Glomerular endothelial cell (primary cell): ENCODE measurements at places on chromosomes 7 and 10. TPM values are rescaled to one million over a fixed set of nuclear protein-coding genes. Genes with fewer than 3 reads are reported as not detected.

GRCh38 chr7:7321681-7322080 lies 139.3 kb downstream of the C1GALT1 start:
- DNase-seq: no peak

GRCh38 chr10:5945561-5946418 lies 31.6 kb downstream of the IL15RA start:
- DNase-seq: peak; percentile 77

DNA sequence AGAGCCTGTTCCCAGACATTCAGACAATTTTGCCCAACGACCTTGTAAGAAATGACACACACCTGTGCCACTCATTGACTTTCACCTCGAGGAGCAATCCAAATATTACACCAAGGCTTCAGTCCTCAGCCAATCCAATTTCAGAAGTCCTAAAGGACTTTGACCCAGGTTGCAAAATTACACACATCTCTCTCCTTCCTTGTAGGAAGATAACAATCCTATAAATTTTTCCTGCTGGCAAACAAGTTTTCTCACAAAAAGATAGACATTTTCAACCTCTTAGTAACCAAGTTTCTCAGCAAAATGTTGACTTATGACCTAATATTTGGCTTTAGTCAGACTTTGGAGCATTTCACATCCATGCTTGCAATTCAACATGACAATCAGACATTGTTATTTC lies 745.0 kb downstream of the GRID1 start:
- no peak for DNase-seq

- no peak for DNase-seq
Observed at GRCh38 chr10:110144507-110144906, 62.9 kb upstream of the MXI1 start.

DNA sequence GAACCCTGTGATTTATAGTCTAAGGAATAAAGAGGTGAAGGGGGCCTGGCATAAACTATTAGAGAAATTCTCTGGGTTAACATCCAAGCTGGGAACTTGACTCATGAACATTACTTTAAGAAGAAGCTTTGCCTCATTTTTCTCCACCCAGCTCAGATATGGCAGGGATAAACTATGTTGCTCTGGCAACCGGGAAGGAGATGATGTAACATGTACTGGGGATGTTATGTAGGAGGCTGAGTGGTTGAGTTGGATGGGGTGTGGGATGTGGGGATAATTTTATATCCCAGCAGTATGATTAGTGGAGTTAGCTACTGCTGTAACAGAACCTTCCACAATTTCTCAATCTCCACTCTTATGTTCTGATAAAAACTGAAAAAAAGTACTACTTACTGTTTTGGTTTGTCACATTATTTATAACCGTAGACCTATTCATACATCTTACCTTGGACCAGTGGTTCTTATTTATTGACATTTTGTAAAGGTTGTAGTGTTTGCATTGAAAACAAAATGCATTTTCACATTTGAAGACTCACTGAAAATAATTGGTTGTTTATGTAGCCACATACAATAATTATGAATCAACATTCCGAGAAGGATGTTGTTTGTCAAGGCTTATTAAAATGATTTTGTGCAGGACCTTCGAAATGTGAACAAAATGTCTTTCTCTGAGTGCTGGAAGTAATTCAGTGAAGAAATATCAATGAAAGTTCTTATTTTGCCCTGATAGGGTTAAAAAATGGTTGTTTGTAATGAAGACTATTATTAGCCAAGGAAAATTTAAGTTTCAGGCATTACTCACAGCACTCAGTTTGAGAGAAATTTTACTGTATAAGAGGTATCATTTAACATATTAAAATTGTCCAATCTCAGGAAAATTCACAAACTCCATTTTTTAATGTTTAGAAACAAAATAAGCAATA lies 1.3 kb downstream of the OR2F2 start:
- no peak for DNase-seq

DNA sequence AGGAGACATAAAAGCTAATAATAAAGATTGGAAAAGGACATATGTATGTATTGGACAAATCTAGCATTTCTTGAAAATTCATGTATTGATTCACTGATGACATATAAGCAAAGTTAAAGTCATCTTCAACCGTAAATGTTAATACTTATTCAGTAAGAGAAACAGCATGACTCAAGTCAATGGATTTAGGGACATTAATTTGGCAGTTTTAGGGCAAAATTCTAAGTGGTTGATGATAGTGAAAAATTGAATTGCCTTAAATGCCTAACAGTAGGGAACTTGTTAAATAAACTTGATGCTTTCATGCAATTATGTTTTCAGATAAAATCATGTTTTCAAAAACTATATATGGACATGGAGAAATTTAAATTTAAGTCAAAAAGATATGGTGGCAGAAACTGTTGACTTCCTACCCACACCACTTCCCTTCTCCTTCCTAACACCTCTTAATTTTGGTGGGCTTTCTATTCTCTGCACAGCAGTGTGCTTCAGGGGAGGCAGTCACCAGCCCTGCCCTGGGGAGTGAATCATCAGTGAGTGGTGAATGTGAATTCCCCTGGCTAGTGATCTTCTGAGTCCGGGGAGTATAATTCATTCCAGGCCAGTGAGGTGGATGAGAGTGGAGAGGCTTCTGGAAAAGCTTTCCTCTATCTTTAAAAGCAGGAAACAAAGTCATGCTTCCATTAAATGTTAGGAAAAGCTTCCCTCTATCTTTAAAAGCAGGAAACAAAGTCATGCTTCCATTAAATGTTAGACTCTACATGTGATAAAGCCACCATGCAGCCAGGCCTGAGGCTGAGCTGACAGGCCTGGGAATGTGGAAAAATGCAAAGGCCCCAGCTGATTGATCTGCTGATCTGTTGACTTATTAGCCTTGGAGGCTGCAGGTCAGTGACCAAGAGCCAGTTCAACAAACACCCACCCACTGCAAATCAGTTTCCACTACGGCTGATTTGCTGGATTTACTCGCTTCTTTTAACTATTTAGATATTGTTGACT lies 25.2 kb upstream of the ITGB1 start:
- no peak for DNase-seq

DNA sequence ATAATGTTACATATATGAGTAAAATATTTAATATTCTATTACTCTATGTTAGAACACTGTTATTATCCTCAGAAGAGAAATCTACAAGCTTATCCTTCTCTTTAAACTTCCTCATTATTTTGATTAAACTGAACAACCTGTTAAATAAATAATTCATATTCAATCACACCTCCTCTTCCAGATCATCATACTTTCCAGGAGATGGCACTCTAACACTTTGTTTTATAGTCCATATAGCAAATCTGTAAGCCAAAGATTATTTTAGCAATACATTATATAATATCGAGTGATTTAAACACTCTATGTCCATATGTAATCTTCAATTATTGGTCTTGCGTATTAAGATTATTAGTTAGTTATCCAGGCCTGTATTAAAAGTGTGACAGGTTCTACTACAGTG lies 694.1 kb downstream of the ANKRD7 start:
- no peak for DNase-seq

- no peak for DNase-seq
Observed at GRCh38 chr10:72625276-72625607, 637 bp downstream of the MICU1 start.

DNA sequence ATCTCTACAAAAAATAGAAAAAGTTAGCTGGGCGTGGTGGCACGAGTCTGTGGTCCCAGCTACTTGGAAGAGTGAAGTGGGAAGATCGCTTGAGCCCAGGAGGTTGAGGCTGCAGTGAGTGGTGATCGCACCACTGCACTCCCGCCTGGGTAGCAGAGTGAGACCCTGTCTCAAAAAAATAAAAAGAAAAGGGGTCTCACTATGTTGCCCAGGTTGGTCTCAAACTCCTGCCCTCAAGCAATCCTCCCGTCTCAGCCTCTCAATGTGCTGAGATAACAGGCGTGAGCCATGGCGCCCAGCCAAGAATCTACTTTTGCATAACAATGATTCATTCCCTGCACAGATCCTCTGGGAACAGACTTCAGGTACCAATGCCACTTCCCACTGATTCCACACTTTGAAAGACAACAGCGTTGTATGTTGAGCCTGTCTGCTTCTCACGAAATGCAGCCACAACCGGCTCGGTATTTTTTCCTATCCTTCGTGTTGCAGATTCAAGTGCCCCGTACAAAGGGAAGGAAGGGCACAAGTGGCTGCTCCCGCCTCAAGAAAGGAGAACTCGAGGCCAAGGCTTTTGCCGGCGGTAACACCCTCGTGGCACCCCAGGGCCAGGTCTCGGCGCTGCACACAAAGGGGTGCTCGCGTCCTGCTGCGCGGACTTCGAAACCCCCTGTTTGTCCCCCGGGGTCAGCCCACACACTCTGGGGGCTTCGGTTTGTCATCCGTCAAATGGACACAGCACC lies 745 bp downstream of the DAGLB start:
- peak; percentile 75 for DNase-seq

- DNase-seq: no peak
Observed at GRCh38 chr10:98453729-98454128, 7.0 kb upstream of the HPS1 start.

GRCh38 chr10:97336446-97336845 lies 1.9 kb upstream of the FRAT2 start:
- DNase-seq: no peak

DNA sequence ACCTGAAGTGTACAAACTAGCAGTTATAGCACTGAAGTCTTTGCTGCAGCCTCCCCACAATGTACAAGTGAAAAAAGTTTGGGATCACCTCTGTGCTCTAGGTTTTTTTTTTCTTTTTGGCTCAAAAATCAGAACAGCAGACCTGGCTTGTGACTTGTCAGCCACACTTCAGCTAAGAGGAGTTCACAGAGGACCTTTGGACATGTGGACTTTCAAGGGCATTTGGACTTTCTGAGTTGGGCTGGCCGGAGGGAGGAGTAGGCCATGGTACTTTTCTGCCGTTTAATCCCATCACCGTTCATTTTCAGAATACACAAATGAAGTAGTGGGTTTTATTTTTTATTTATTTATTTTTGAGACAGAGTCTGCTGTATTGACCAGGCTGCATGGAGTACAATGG lies 21.9 kb upstream of the ACSL5 start:
- no peak for DNase-seq

DNA sequence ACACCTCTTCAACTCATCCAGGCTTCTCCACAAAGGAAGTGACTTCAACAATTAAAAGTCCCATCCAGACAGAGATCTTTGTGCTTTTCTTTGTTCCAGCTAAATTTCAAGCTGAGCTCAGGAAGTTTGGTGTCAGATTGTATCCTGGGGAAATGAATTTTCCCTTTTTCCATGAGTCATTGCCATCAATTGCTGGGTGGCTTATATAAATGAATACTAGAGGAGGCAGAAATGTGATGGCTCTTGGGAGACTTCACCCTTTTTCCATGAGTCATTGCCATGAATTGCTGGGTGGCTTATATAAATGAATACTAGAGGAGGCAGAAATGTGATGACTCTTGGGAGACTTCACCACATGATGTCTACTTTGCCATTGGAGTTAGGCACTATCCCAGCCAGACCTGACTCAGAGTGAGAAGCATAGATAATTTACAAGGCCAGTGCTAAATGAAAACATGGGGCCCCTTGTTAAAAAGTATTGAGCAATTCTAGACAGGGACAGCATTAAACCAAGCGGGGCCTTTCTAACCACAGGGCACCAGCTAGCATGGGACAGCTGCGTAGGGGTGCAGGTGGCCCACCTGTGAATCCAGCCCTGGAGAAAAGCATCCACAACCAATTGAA lies 339.2 kb upstream of the PODXL start:
- DNase-seq: peak; percentile 78

GRCh38 chr10:63703740-63704345 lies 182.6 kb downstream of the REEP3 start:
- DNase-seq: no peak

- DNase-seq: no peak
Observed at GRCh38 chr7:94595717-94596116, 60.2 kb downstream of the SGCE start.

DNA sequence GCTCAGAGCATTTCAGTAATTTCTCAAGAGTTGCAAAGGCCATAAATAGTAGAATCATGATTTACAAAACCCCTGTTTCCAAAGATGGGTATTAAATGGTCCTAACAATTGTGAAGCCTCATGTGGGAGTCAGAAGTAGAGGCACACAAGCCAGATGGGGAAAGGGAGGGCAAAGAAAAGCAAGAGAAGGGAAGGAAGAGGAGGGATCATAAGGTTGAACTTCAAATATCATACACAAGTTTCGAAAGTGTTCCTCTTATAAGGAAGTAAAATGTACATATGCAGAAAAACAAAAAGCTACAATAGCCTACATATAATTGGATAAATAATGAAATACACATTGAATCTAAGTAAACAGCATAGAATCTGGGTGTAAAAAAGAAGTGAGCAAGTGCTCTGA lies 6.0 kb downstream of the LIPN start:
- DNase-seq: no peak

HTRA1 gene
- total RNA-seq: 210 and 307 TPM in 2 replicates

C10orf90 gene
- not detected in 2 replicates for total RNA-seq

HDAC9 gene
- total RNA-seq: 24.7 and 27.5 TPM in 2 replicates

NPTX2 gene
- 32.0 and 116 TPM in 2 replicates for total RNA-seq

PLEKHS1 gene
- not detected in 2 replicates for total RNA-seq

CNNM1 gene
- total RNA-seq: 0.24 TPM in 1 of 2 replicates, not detected in the other
